ENCODE measurements at places on chromosomes 5 and 9. TPM values are rescaled to one million over a fixed set of nuclear protein-coding genes. Genes with fewer than 3 reads are reported as not detected.

The MYMK gene
- polyA plus RNA-seq, result 66.1 TPM

The PCDHA13 gene
- polyA plus RNA-seq, result 0.12 TPM

The ORM2 gene
- polyA plus RNA-seq, result not detected

The SLC6A3 gene
- polyA plus RNA-seq, result 0.05 TPM

The ACOT12 gene
- polyA plus RNA-seq, result 0.15 TPM

The C6 gene
- 0.31 TPM for polyA plus RNA-seq

The CENPP gene
- polyA plus RNA-seq, result 6.1 TPM

The ZNG1F gene
- 5.8 TPM for polyA plus RNA-seq

The CNOT6 gene
- 26.5 TPM for polyA plus RNA-seq

The INSYN2B gene
- polyA plus RNA-seq, result 0.25 TPM

The PCYOX1L gene
- polyA plus RNA-seq, result 8.6 TPM

The ZFP37 gene
- 4.5 TPM for polyA plus RNA-seq

The RNF14 gene
- 36.6 TPM for polyA plus RNA-seq

The OBP2B gene
- not detected for polyA plus RNA-seq

The DHFR gene
- polyA plus RNA-seq, result 34.9 TPM

The TAF11L5 gene
- not detected for polyA plus RNA-seq

The LCN1 gene
- polyA plus RNA-seq, result not detected

The SH3PXD2B gene
- 38.8 TPM for polyA plus RNA-seq

The ZNF879 gene
- 3.2 TPM for polyA plus RNA-seq

The UAP1L1 gene
- 1.9 TPM for polyA plus RNA-seq

The NSA2 gene
- polyA plus RNA-seq, result 223 TPM

The ASTN2 gene
- polyA plus RNA-seq, result 5.7 TPM

The BNC2 gene
- polyA plus RNA-seq, result 7.7 TPM

The NEK6 gene
- polyA plus RNA-seq, result 38.8 TPM

The TLX3 gene
- polyA plus RNA-seq, result not detected

The PTGR1 gene
- 51.0 TPM for polyA plus RNA-seq

The CATSPER3 gene
- 0.77 TPM for polyA plus RNA-seq

The COL15A1 gene
- 206 TPM for polyA plus RNA-seq

The BARHL1 gene
- polyA plus RNA-seq, result not detected

The ZNF883 gene
- polyA plus RNA-seq, result 3.3 TPM

The CCL21 gene
- polyA plus RNA-seq, result 4.1 TPM

The RALGPS1 gene
- polyA plus RNA-seq, result 5.7 TPM

The TPM2 gene
- 7,986 TPM for polyA plus RNA-seq

All from muscle of back (tissue), 13 donors.